ENCODE measurements at places on chromosomes 3 and 15.

DNA sequence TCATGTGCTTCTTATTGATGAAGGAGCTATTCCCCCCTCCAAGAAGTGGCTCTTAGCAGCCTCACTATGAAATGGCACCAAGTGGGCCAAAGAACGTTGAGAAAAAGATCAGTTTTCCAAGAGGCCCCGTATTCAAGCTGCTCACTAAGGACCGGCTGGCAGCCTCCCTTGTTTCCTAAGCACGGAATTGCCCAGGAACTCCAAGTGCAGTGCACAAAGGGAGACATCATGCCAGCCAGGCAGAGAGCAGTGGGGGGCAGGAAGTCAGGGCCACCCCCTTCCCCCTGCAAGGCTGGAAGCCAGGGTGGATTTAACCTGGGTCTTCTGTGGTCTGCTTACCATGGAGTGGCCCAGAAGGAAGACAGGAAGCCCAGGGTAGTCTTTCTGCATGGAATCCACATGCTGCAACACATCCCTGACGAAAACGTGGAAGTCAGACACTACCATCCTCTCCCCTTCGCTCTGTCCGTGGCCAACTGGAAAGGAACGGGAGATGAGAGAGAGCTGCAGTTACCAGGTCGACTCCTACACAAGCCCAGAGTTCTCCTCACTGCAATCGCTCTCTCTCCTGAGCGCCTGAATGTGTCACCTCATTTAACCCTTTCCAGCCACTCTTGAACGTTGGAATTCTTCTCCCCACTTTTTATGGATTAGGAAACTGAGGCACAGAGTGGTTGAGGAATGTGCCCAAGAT, 49.5 kb downstream of the ABTB1 start:
- no peak for DNase-seq

GRCh38 chr15:99631255-99631654, 65.5 kb downstream of the MEF2A start:
- DNase-seq = no peak

- DNase-seq = no peak
These were observed 7.4 kb downstream of the PTH1R start for GRCh38 chr3:46884929-46885328.

GRCh38 chr3:55524565-55525244, 37.6 kb upstream of the WNT5A start:
- DNase-seq = no peak

- no peak for DNase-seq
These were observed 4.0 kb upstream of the ITPKA start for GRCh38 chr15:41489641-41490040.

DNA sequence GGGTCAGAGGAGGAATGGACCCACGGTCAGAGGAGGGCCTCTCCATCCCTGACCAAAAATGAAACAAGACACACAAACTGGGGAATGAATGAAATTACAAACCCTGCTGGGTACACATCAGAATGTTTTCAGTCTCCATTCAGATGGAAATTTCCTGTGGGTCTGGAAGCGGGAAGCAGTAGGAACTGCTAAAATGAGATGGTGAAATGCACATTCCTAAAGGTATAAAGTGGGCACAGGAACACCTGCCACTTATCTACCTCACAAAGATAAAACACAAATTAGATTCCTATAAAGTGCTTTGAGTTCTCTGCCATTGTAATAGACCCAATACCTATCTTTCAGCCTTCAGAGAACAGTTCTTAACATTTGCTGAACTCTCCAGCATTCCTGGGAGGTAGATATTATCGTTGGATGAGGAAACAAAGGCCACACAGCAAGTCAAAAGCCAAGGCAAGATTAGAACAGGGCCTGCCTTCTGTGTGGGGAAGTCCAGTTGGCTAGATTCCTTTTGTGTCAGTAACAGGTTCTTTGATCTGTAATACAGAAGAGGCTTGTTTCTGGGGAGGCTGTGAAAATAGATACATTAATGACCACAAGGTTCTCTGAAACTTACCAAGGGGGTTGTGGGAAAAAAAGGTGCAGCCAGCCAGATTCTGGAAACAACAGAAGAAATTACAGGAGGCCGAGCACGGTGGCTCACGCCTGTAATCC, 98.4 kb downstream of the IGF2BP2 start:
- no peak for DNase-seq

- no peak for DNase-seq
These were observed 40.4 kb upstream of the AZI2 start for GRCh38 chr3:28388978-28389377.

DNA sequence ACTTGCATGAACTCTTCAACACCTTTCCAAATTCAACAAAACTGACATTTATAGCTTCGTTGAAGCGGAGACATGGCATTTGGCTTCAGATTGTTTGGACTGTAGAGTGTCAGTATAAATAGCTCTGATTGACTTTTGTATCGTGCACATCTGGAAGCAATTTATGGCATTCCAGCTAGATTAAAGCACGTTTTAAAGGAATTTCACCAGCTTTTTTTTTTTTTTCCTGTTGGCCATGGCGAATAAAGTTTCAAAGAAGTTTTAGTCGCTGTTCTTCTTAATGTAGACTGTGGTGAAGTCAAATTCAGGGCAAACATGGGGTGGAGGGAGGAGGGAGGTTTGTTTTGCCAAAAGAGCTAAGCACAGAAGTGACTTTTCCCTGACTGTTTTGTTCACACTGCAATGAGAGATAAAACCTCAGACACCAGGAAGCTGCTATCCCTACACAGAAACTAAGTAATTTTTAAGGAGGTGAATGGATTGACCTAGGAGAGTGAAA, 391.0 kb upstream of the RARB start:
- no peak for DNase-seq

DNA sequence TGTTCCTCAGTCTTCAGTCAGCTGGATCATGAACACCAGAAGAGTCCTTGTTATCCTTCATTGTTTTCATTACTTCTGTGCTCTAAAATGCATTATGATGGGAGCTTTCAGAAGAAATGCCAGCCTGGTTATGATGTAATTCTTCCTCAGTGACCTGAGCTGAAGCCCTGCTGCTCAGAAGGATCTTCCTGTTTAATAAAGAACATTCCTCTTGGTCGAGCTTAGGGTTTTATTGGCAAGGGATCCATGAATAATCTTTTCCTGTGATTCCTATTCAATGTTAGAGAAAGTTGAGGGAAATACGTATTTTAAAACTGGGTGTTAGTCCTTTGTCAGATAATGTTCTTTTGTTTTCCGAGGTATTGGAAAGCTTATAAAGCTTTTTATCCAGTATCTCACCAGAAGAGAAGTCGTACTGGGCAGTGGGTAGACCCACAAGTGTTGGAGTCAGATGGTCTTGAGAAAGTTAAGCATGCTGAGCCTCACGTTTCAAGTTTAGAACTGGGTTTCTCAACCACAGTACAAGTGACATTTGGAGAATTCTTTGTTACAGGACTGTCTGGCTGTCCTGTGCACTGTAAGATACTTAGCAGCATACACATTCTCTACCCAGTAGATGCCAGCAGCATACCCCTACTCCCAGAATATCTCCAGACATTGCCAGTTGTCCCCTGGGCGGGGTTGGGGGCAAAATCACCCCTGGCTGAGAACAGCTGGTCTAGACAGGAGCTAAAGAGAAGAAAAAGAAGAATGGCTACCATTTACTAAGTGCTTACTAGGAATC, 212.3 kb upstream of the BHLHE40 start:
- no peak for DNase-seq
